Activated CD4-positive, alpha-beta T cell treated with anti-CD3 and anti-CD28 coated beads for 4 hours (primary cell): ENCODE measurements at places on chromosomes 12 and 14.

GRCh38 chr12:64566122-64566521 lies 44.2 kb upstream of the RASSF3 start:
- no peak for DNase-seq

- no peak for DNase-seq
Observed at GRCh38 chr12:69090722-69091121, 148.6 kb upstream of the CPSF6 start.

GRCh38 chr14:95505030-95505589 lies 11.3 kb downstream of the SYNE3 start:
- DNase-seq, result no peak

- DNase-seq, result peak; percentile 94
Observed at GRCh38 chr14:75660630-75661498, at the start of the genes ERG28 and TTLL5. Gene ERG28 (minus strand): TSS chr14:75660876. CDS start chr14:75657502, 3,374 bp downstream. Gene TTLL5 (plus strand): TSS chr14:75661246. CDS start chr14:75663150, 1,904 bp downstream.

DNA sequence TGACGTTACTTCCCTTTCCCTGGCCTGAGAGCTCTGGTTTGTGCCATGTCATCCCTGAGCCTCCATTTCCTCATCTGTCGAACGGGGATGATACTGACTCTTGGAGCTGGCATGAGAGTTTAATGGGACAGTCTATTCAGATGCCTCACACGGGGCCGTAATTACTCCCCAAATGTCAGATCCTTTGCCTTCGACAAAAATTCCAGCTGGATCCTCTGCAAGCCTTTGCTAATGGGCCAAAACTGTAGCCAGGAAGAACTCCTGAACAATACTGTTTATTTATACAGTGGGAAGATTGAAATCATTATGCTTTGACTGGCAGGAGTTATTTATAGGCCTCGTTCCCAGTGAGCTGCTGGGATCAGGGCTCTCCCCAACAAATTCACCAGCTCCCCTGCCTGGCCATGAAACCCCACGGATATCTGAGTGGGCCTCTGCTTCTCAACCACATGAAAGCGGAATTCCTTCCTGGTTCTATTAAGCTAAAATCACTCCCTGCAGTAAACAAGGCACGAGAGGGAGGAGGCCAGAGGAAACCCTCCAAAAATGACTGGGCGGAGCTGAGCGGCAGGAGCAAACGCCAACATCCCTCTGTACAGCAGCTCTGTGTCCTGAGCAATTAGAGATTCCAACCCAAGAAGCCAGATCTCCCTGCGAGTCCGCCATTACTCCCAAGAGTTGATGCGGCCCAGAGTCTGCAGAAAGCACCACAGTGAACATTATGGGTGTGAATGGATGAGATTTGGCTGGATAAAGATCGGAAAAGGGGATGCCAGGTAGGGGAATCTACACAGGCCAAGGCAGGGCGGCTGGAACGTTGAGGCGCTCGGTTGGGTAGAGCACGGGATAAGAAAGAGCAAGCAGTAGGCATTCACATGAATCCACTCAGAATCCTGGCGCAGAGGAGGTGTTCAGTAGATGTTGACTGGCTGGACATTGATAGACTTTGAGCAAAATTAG lies 326.1 kb downstream of the BCL11B start:
- DNase-seq, result no peak

DNA sequence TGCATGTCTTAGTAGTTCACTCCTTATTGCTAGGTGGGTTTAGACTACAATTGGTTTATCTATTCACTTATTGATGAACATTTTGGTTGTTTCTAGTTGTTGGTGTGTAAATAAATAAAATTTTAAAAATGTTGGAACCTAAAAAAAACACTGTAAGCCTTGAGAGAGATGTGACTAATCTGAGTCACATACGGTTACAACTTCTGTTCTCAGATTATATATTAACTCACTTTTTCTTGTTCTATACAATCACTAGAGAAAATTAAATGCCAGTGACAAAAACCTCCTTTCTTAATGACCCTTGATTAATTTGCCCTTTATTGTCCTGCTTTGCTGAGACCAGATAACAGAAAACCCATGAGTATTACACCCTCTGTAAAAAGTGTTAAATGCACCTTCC lies 7.1 kb upstream of the TDG start:
- no peak for DNase-seq

- DNase-seq, result no peak
Observed at GRCh38 chr12:113138826-113139225, 3.3 kb upstream of the RASAL1 start.

DNA sequence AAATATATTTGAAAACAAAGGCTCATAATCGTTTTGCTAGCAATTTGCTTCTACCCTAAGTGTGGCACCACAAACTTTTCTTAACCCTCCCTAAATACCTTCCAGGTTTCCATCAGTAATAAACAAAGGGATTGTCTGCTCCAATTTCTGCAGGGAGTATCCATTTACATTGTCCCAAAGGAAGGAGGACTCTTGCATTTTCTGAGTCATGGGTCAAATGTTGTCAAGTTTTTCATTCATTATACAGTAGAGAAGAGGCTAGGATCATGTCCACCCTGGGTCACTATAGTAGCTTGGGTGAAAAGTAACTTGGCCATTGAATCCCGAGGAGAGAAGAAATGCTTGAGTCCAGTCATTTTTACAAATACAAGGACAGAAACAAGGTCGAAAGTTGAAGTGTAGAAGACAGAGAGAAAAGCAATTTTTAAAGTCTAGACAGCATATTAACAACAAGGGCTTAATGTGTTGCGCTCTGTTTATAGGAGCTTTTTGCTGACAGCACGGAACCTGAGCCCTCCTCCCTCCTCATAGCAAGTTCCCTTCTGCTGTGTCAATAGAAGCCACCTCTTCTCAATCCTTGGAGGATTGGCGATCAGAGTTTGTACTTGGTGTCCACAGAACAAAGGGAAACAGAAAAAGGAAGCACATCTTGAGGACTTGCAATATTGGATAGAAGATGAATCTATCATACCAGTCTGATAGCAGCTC lies 53.1 kb downstream of the TMEM30B start:
- DNase-seq, result no peak

DNA sequence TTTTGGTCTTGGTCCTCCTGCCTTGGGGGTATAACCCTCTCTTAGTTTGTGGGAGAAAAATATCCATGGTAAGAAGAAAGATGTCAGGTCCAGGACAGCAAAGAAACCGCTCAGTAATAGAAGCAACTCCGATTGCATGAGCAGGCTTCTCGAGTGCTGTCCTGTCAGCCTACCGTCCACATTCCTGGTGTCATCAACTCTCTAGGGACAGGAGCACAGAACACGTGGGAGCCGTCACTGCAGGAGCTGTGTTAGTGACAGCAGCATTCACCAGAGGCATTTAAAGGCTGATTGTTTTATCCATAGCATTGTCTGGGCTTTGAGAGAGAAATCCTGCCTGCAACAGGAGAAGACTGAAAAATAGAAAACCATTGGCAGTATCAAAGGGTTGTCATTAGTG lies 244.2 kb downstream of the CACNA1C start:
- DNase-seq, result no peak

DNA sequence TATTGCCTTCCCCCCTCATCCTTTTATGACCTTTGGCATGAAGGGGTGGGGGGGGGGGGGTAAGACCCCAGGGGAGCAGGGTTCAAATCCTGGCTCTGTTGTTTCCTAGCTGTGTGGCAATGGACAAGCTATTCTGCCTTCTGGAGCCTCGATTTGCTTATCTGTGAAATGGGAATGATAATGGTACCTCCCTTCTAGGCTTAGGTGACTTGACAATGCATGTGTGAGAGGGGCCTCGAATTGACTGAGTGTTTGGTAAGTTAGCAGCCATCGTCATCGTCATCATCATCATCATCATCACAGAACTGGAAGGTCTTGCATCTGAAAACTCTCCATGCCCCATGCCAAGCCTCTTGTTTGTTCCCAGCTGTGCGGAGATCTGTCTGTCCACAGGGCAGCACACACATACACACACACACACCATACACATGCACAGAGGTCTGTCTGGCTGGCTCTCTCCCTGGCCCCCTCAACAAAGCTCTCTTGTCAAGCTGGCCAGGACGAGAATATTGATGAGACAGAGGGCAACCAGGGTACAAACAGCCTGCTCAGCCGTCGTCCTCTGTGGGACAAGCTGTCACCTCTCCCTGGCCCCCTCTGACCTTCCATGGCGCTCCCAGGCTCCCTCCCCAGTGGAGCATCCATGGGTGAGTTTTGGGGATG lies 5.9 kb upstream of the SDS start:
- no peak for DNase-seq

GRCh38 chr14:101716077-101716950 lies 45.2 kb upstream of the PPP2R5C start:
- DNase-seq, result no peak

- DNase-seq, result no peak
Observed at GRCh38 chr14:71725922-71726579, 206.2 kb upstream of the RGS6 start.

DNA sequence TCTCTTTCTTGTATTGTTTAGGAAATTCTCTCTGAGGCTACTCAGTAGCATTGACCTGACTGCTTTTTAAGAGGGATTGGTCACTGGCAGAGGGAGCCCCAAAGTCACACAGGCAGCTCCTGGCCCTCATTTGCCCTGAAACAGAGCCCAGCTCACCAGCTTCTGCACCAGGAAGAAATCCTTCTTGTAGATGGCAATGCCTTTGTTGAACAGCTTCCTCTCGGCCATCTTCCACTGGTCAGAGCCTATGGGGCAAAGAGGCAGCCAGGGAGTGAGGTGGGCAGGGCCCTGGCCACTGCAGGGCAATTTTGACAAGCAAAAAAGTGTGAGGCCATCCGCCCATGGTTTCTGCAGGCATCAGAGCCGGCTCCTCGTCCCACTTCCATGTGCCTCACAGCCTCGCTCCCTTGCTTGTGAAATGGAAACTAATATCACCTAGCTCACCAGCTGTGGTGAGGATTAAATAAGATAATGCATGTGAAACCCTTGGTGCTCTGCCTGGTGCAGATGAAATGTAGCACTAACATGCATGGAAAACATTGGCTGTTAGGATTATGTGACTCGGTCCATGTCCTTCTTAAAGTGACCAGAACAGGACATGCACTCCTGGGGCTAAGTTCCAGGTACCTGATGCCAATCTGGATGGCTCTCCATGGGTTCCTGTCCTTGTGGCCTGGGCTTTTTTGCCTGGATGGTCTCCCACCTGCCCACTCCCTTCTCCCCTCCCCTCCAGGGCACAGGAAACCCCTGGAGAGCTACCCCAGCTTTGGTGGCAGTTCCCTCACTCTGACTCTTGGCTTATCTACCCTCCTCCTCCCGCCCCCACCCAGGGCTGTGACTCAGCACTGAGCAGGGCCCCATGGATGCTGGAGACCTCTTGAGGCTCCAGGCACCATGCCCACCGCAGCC lies 11.2 kb upstream of the PNMA1 start:
- no peak for DNase-seq

DNA sequence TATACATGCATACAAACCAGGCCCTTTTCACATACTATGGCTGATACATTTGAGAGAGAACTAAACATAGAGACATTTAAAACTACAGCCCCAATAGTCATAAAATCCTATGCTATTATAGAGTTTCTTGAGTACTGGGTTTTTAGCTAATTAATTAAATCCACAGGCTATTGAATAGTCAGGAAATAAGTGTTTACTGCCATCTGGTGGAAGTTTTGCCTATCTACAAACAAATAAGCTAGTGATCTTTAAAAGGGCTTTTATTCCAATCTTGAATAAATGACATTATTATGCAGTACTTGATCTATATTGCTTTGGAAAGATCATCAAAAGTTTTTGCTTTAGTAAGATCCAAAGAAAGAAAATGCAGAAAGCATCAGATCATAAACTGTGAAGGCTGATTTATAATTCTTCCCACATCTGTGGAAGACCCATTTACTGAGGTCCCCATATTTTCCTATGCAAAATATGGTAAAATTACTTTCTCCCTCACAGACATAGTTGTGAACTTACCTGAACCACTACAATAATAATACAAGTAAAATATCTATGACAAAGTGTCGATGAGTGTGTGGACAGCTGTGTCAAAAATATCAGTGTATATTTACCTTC lies 131.3 kb downstream of the ITPR2 start:
- DNase-seq, result no peak

GRCh38 chr14:98913967-98914650 lies 357.9 kb downstream of the BCL11B start:
- no peak for DNase-seq
